CD4-positive, alpha-beta memory T cell (primary cell): ENCODE measurements at places on chromosomes 12 and 14.

GRCh38 chr12:46933947-46934346, 108.2 kb upstream of the SLC38A4 start:
- H3K36me3 ChIP-seq = no peaks in the 10 kb centered on the region
- H3K27ac ChIP-seq = no peak overlapping the region
- peaks cover 3% of the 10 kb centered on the region for H3K27me3 ChIP-seq
- no peaks in the 10 kb centered on the region for H3K4me1 ChIP-seq
- DNase-seq = peak; percentile 2

DNA sequence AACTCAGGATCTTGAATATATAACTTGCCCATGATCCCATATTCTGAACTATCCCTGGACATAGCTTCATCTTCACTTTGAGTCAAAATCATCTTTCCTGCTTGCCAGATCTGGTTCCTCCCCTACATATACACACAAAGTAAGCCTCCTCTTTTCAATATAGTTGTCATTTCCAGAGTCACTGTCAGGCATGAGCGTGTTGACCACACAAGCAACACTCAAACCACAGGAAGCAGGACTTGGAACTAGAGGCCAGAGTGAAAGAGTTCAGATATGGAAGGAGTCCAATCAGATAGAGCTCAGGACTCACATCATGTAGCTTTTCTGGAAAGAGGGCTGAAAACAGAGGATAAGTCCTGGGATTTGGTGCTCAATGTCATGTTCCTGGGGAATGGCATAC, 1140.6 kb downstream of the BCL11B start:
- no peaks in the 10 kb centered on the region for H3K36me3 ChIP-seq
- H3K4me1 ChIP-seq = peaks cover 26% of the 10 kb centered on the region
- H3K4me3 ChIP-seq = no peak overlapping the region
- no peaks in the 10 kb centered on the region for H3K27me3 ChIP-seq

DNA sequence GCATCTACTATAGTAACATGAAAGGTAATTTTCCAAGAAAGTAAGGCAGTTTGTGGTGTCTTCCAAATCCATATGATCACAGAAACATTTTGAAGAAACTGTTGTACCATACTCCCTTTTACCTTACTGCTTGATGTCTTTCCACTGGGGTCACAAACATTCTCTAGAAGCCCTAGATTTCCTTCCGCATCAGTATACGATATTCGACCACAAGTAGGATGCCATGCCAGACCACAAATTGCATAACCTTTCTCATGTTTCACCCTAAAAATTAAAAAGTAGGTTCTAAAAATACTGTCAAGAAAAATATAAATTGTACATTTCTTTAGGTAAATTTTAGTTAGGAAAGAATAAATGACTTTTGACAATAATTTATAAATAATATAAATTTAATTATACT, 26.5 kb downstream of the WDHD1 start:
- no peaks in the 10 kb centered on the region for H3K36me3 ChIP-seq
- H3K4me3 ChIP-seq = no peak overlapping the region
- H3K4me1 ChIP-seq = no peaks in the 10 kb centered on the region

DNA sequence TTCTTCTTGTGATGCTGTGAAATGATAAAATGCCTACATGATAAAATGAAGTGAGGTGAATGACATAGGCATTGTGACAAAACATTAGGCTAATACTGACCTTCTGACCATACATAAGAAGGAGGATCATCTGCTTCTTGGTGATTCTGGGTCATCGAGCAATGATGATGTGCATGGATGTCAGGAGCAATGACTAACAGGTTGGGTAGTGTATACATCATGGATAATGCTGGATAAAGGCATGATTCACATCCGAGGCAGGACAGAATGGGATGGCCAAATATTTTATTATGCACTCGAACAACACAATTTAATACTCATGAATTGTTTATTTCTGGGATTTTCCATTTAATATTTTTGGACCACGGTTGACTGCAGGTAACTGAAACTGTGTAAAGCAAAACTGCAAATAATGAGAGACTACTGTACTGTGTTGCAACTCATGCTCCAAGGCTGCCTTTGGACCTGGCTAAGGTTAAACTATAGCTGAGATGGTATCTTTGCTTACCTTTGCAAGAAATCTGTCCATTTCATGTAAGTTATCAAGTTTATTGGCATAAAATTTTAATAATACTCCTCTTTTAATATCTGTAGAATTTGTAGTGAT, 7.6 kb upstream of the SLC25A21 start:
- H3K27me3 ChIP-seq = no peaks in the 10 kb centered on the region
- no peak overlapping the region for H3K4me3 ChIP-seq
- no peak overlapping the region for H3K27ac ChIP-seq
- no peaks in the 10 kb centered on the region for H3K4me1 ChIP-seq
- DNase-seq = no peak

- H3K27ac ChIP-seq = no peak overlapping the region
- no peak overlapping the region for H3K4me3 ChIP-seq
- H3K27me3 ChIP-seq = peaks cover 5% of the 10 kb centered on the region
- H3K4me1 ChIP-seq = peaks cover 10% of the 10 kb centered on the region
- H3K36me3 ChIP-seq = no peaks in the 10 kb centered on the region
Observed at GRCh38 chr14:33794791-33795305, 156.0 kb downstream of the EGLN3 start.

DNA sequence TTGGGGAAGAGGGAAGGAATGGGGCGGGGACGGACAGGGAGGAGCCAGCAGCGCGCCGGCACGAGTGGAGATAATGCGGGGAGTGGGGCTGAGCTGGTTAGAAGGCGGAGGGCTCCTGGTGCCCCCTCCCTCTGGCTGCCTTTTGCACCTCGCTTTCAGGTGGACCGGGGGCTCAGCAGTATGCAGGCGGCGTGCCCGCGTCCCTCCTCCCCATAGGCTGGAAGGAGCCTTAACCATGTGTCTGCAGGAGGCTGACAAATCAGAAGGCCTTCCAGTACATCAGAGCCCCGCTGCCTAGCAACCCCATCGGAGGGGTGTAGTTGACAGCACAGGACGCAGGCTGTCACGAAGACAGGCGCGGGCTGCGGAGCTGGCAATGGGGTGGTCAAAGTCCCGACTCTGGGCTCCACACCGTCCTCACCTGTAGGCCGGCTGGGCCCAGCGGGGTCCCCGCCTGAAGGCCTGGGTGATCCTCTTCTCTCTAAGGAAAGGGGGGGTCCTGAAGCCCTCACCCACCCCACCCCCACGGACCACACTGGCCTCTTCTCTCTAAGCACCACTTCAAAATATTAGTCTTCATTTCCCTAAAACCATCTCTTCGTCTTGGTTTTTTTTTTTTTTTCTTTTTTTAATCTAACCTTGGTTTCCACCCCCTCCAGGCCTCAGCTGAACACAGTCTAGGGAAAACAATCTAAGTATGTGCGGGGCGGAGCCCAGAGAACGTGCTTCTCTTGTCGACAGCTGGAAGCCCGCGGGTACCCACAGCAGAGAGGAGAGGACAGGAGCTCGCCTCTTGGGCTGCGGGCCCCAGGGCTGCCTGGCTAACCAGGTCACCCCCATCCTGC, 44.5 kb downstream of the KDM2B start:
- DNase-seq = peak; percentile 84
- H3K27ac ChIP-seq = peak overlapping the region; percentile 80
- H3K4me1 ChIP-seq = peaks cover 66% of the 10 kb centered on the region
- H3K27me3 ChIP-seq = no peaks in the 10 kb centered on the region

- no peaks in the 10 kb centered on the region for H3K27me3 ChIP-seq
- H3K36me3 ChIP-seq = no peaks in the 10 kb centered on the region
- no peak overlapping the region for H3K4me3 ChIP-seq
- no peak for DNase-seq
Observed at GRCh38 chr14:84937449-84937848, 592.5 kb upstream of the FLRT2 start.

GRCh38 chr12:21438643-21439042, 1.2 kb downstream of the PYROXD1 start:
- H3K27ac ChIP-seq = peak overlapping the region; percentile 81
- H3K27me3 ChIP-seq = no peaks in the 10 kb centered on the region
- peaks cover 53% of the 10 kb centered on the region for H3K4me1 ChIP-seq
- peaks cover 4% of the 10 kb centered on the region for H3K36me3 ChIP-seq
- no peak for DNase-seq

DNA sequence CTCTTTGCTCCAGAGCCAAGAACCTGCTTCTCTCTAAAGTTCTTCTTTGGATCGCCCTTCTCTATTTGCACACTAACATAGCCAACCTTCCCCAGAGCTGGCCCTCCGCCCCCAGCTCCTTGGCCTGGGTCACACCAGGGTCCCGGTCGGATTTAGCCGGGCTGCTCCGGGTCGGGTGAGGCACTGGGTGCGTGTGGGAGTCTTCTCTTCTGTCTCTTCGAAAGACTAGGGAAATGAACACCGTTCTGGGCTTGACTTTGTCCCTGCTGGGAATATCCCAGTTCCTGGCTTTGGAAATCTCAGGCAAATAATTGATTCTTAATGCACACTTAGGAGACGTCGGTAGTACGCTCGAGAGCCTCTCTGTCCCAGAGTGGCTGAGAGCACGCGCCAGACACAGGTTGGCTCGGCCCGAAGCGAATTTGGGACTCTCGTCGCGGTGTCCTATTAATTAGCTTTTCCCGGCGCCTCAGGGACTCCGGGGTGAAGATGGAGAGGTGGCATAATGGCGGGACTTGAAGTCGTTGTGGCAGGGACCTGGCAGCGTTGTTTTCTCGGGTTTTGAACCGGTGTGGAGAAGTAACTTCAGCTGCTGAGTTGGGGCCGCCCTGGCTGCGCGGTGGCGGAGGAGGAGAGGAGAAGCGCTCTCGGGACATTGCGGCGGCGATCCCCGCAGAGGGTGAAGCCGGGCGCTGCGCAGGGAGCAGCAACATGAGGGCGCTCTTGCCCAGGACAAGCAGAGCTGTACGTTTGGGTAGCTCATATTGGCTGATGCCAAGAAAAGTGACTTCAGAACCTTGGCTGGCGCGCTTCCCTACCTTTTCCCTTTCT, 7.5 kb downstream of the FOXG1 start:
- no peak for DNase-seq
- no peaks in the 10 kb centered on the region for H3K36me3 ChIP-seq
- H3K27me3 ChIP-seq = no peaks in the 10 kb centered on the region
- no peak overlapping the region for H3K4me3 ChIP-seq

DNA sequence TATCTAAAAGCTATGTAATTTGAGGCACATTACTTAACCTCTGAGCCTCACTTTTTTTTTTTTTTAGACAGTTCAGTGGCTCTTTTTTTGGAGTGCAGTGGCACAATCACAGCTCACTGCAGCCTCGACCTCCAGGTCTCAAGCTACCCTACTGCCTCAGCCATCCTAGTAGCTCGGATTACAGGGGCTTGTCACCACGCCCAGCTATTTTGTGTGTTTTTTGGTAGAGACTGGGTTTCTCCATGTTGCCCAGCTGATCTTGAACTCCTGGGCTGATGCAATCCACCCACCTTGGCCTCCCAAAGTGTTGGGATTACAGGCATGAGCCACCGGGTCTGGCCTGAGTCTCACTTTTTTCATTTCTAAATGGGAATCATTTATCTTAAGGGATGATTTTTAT, 192.0 kb upstream of the PDZRN4 start:
- H3K27me3 ChIP-seq = no peaks in the 10 kb centered on the region
- no peak for DNase-seq
- H3K4me1 ChIP-seq = no peaks in the 10 kb centered on the region

GRCh38 chr12:60421741-60422140, 825.9 kb downstream of the SLC16A7 start:
- H3K4me3 ChIP-seq = no peak overlapping the region
- H3K36me3 ChIP-seq = no peaks in the 10 kb centered on the region
- no peak for DNase-seq
- no peaks in the 10 kb centered on the region for H3K4me1 ChIP-seq
- no peak overlapping the region for H3K27ac ChIP-seq

DNA sequence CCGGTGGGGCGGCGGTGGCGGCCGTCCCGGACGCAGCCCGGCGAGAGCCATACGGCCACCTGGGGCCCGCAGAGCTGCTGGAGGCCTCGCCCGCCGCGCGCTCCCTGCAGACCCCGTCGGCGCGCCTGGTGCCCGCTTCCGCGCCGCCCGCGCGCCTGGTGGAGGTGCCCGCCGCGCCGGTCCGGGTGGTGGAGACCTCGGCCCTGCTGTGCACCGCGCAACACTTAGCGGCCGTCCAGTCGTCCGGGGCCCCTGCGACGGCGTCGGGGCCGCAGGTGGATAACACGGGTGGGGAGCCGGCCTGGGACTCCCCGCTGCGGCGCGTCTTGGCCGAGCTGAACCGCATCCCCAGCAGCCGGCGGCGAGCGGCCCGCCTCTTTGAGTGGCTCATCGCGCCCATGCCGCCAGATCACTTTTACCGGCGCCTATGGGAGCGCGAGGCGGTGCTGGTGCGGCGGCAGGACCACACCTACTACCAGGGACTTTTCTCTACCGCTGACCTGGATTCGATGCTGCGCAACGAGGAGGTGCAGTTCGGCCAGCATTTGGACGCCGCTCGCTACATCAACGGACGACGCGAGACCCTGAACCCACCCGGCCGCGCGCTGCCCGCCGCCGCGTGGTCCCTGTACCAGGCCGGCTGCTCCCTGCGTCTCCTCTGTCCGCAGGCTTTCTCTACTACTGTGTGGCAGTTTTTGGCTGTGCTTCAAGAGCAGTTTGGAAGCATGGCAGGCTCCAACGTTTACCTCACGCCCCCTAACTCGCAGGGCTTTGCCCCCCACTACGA, 716 bp downstream of the RIOX1 start:
- DNase-seq = peak; percentile 78
- peaks cover 45% of the 10 kb centered on the region for H3K4me1 ChIP-seq
- no peaks in the 10 kb centered on the region for H3K36me3 ChIP-seq
- H3K27ac ChIP-seq = peak overlapping the region; percentile 83

DNA sequence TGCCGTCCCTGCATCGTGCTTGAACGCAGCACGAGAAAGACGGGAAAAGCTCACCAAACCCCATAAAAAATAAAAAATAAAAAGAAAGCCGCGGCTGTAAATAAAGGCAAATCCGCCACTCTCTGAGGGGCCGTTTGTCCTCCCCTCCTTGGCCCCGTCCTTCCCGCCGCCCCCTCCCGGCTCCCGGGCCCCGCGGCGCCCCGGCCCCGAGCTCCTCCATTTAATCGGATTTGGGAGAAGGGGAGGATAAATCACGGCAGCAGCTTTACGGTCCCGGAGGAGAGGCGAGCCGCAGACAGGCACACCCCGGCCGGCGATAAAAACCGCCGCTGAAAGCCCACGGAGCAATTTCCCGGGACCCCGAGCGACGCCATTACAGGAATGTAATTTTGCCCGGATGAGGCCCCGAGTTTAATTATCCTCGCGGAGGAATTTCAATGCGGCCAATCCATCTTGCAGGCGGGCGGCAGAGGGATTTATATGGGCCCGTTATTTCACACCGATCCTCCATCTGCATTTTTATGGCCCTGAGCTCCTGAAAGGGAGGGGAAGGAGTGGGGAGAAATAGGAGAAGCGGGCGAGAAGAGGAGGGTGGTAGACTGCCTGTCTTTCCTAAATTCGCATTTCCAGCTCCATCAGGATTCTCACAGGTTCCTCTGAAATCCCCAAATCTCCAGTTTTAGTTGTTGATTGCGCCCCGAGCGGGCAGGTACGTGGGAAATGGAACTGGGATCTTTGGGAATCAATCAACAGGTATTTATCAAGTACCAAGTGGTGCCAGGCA, 1.3 kb upstream of the ATP5MC2 start:
- DNase-seq = no peak
- peak overlapping the region; percentile 82 for H3K4me3 ChIP-seq
- peaks cover 29% of the 10 kb centered on the region for H3K4me1 ChIP-seq
- H3K27me3 ChIP-seq = peaks cover 8% of the 10 kb centered on the region
